Activated CD4-positive, alpha-beta T cell treated with anti-CD3 and anti-CD28 coated beads for 36 hours (primary cell): ENCODE measurements at places on chromosomes 1 and 21. TPM values are rescaled to one million over a fixed set of nuclear protein-coding genes. Genes with fewer than 3 reads are reported as not detected.

PTBP2 gene
- 14.8 TPM for total RNA-seq

GRCh38 chr1:117113199-117113598 is 8.3 kb downstream of the TRIM45 start:
- peak; percentile 21 for DNase-seq

GRCh38 chr1:111654839-111655238 is 35.2 kb downstream of the RAP1A start:
- no peak for DNase-seq

- no peak for DNase-seq
Measured at GRCh38 chr1:115624859-115625258, 16.9 kb upstream of the VANGL1 start.

DNA sequence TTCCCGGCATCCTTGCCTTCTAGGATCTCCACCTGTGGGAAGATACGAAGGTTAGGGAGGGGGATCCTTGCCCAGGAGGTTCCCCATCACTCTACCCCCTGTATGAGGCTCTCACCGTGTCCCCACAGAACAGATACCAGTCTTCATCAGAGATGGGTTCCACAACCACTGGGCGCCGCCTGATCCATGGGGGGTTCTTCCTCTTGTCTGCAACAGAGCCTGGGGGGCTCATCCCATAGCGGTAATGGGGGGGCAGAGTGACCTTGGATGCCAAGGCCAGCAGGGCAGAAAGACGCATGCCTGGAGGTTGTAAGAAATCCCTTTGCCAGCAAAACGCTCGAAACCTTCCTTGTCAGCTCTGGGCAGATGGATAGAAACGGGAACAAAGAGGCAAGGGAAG is 2.5 kb downstream of the MRPL24 start:
- no peak for DNase-seq

DNA sequence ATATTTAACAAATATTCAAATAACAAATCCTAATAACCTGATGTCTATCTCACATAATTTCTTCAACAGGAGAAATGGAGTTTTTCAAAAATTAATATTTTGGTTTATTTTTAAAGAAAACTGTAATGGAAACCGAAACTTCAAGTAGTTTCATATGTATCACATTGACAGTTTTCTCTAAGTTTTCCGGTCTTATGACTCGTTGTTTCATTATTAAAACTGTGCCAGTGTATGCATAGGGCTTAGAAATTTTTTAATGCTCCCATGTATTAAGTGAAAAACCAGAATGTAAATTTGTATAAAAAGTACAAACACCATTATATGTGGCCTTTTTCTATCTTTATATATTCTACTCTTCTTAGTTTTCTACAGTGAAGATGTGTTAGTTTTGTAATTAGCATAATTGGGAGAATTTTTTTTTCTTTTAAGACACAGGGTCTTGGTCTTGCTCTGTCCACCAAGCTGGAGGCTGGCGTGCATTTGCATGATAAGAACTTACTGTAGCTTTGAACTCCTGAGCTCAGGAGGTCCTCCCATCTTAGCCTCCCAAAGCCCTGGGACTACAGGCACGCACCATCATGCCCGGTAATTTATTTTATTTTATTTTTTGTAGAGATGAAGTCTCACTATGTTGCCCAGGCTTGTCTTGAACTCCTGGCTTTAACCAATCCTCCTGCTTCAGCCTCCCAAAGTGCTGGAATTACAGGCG is 43.9 kb upstream of the SAMSN1 start:
- DNase-seq: no peak
